T-cell (primary cell): ENCODE measurements at places on chromosomes 6 and 20.

DNA sequence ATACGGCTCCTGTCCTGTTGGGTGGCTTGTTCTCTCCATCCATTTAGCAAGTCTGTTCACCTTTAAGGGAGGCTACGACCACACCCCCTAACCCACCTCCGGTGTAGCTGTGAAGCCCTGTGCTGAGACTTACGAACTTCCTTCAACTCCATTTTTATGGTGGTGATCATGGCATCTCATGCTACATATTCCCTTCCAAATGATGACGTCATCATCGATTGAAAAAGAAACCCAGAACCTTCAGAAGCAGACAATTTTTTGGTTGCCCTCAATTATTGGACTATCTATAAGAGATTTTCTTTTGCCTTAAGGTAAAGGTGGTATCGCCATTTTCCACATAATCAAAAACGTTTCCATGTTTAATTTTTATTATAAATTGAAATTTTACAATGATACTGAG, 389.0 kb downstream of the CBLN4 start:
- no peaks in the 10 kb centered on the region for H3K4me1 ChIP-seq
- no peak for DNase-seq
- H3K4me3 ChIP-seq, result no peak overlapping the region
- H3K27me3 ChIP-seq, result no peaks in the 10 kb centered on the region
- no peaks in the 10 kb centered on the region for H3K36me3 ChIP-seq

- no peak overlapping the region for H3K4me3 ChIP-seq
- H3K4me1 ChIP-seq, result no peaks in the 10 kb centered on the region
- no peak for DNase-seq
- no peaks in the 10 kb centered on the region for H3K27me3 ChIP-seq
- H3K27ac ChIP-seq, result no peak overlapping the region
Measured at GRCh38 chr6:148265054-148265453, 77.6 kb upstream of the SASH1 start.

GRCh38 chr6:40195428-40196134, 261.3 kb upstream of the MOCS1 start:
- no peaks in the 10 kb centered on the region for H3K36me3 ChIP-seq
- H3K4me1 ChIP-seq, result no peaks in the 10 kb centered on the region
- DNase-seq, result no peak

- peaks cover under 1% of the 10 kb centered on the region for H3K27me3 ChIP-seq
- no peak for DNase-seq
- H3K4me1 ChIP-seq, result no peaks in the 10 kb centered on the region
- H3K36me3 ChIP-seq, result no peaks in the 10 kb centered on the region
- H3K27ac ChIP-seq, result no peak overlapping the region
Measured at GRCh38 chr6:71463061-71463460, 174.4 kb downstream of the OGFRL1 start.
